Mesenteric fat pad (tissue), 1 donor: ENCODE measurements at places on chromosomes 3 and 15. TPM values are rescaled to one million over a fixed set of nuclear protein-coding genes. Genes with fewer than 3 reads are reported as not detected.

Gene ITIH1
- not detected for total RNA-seq

DNA sequence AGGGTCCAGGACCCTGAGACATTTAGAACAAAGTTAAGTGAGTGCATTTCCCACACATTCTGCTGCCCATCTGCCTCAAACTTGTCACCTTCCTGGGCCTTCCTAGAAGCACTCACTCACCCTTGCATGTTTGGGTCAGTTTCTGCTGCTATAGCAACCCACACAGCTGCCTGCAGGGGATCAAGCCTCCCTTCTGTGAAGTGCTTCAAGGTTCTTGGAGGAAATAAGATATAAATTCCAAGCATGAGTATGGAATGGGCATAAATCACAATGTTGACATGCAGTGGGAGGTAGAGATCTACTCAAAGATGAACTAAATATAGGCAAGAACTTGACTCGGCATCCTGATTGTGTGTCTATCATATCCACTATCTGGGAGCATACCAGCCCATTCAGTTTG, 140.4 kb downstream of the SLC9A9 start:
- DNase-seq: no peak

DNA sequence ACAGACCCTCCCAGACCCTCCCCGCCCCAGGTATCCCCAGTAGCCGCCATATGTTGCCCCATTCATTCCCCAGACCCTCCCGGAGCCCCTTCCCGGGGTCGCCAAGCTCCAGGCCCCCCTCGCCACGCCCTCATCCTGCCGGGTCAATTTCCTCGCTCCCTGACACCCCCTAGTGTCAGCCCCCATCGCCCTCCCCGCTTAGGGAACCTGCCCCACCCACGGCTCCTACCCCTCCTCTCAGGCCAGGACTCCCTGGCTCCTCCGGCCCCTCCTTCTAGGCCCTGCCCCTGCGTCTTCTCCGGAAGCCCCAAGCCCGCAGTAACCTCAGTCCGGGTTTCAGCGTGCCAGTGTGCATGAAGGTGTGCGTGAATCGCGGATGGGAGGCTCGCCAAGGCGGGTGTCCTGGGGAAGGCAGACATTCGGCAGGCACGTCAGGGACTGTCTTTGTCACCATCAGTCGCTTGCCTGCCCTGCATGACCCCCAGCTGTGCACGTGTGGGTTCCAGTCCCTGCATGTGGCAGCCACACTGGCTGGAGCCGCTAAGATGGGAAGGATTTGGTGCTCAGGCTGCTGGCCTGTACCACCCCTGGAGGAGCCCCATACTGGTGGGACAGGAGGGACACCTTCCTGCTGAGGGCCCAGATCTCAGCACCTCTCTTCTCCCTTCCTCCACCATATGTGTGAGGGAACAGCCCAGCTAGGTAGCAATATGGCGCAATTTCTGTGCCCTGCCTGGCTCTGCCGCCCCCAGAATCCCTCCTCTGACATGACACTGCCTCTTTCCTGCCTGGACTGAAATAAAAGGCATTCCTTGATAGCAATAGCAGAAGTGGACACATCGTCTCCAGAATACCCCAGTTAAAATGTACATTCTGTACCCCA, 693 bp downstream of the DISP2 start:
- DNase-seq: peak; percentile 88

GRCh38 chr3:111252779-111253178, 181.2 kb downstream of the NECTIN3 start:
- no peak for DNase-seq

- no peak for DNase-seq
Measured at GRCh38 chr15:64985366-64986033, 4.2 kb downstream of the SPG21 start.

DNA sequence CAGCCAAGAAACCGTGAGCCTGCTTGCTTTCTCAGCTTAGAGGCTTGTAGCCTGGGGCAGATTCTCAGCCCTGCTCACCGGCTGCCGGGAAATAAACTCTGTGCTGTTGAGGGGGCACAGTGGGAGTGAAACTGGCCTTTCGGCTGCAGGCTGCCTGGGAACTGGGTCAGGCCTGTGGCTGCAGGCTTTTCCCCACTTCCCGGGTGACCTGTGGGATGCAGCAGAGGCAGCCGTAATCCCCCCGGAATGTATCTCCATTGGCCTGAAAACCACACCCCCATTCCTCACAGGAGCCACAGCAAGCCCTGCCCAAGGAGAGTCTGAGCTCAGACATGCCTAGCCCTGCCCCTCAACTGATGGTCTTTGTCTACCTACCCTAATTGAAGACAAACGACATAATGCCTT, 110.9 kb downstream of the STXBP5L start:
- DNase-seq: peak; percentile 80

DNA sequence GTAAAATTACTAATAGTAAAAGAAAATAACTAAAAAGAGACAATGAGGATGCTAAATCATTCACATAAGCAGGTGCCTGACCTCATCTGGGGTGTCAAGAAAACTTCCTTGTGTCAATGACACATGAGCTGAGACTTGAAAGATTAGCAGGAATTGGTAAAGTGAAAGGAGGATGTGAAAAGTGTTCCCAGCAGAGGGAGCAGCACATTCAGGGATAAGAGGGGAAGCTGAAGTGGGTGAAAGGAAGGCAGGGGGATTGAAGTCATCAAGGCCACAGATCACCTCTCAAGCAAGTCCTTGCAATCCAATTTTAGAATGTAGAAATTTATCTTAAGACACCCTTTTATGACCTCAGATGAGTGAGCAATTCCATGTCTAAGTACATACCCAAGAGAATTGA, 60.2 kb upstream of the ACP3 start:
- no peak for DNase-seq

Gene STXBP5L
- total RNA-seq: not detected

Gene MKRN2OS
- total RNA-seq: not detected

DNA sequence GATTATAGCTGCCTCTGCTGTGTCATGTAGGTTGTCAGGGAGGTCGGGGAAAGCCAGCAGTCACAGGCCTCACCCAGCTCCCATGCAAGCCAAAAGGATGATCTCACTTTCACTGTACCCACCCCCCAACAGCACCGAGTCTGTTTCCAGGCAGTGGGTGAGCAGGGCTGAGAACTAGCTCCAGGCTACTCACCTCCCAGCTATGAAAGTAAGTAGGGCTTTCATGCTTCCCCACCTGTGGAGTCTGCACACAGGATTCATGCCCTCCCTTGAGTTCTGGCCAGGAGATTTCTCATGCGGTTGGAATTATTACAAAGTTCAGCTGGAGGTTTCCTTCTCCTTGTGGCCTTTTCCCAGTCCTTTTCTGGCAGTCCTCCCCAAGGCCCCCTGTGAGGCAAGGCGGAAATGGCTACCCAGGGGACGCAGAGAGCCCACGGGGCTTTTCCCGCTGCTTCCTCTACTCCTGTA, 356.2 kb downstream of the SV2B start:
- DNase-seq: no peak

DNA sequence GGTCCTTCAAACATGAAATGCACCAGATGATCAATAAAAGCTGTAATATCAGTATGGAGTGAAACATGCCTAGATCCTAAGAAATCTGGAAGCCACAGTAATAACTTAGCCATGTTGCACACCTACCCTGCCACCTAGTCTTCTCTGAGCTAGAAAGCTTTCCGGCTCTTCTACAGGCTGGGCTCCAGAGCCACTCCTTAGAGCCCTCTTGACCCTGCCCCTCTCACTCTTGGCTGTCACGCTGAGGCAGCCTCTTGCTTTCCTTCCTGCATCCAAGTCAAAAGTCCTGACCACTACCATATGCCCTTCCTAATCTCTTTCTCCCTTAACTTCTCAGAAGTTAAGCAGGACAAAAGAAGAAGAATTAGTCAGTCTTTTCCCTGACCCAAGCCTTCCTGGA, 17.7 kb downstream of the RBM15B start:
- no peak for DNase-seq

DNA sequence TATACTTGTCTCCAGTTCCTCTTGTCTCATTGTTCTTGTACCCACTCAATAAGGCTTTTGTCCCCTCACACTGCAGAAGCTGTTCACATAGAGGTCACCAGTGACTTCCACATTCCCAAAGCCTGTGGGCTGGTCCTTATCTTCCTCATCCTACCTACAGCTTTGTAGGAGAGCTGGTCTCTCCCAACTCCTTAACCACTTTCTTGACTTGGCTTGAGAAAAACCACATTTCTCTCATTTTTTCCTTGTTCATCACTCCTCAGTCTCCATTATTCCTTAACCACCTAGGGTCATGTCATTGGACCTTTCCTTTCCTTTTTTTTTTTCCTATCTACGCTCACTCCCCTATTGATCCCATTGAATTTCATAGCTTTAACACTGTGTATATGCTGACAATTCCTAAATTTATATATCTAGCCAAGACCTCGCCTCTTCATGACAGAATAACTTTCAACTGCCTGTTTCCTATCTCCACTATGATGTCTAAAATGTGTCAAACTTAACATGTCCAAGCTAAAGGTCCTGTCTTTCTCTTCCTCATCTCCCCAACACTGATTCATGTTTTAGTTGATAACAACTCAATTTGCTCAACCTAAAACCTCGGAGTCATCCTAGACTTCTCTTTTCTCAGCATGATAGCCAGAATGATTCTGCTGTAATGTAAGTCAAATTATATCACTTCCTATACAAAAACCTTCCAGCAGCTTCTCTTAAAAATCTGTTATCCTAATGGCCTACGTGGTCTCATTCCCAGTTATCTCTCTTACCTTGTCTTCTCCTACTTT, 49.5 kb downstream of the CEP63 start:
- DNase-seq: no peak

GRCh38 chr15:38325648-38325990, 73.0 kb downstream of the SPRED1 start:
- DNase-seq: no peak

DNA sequence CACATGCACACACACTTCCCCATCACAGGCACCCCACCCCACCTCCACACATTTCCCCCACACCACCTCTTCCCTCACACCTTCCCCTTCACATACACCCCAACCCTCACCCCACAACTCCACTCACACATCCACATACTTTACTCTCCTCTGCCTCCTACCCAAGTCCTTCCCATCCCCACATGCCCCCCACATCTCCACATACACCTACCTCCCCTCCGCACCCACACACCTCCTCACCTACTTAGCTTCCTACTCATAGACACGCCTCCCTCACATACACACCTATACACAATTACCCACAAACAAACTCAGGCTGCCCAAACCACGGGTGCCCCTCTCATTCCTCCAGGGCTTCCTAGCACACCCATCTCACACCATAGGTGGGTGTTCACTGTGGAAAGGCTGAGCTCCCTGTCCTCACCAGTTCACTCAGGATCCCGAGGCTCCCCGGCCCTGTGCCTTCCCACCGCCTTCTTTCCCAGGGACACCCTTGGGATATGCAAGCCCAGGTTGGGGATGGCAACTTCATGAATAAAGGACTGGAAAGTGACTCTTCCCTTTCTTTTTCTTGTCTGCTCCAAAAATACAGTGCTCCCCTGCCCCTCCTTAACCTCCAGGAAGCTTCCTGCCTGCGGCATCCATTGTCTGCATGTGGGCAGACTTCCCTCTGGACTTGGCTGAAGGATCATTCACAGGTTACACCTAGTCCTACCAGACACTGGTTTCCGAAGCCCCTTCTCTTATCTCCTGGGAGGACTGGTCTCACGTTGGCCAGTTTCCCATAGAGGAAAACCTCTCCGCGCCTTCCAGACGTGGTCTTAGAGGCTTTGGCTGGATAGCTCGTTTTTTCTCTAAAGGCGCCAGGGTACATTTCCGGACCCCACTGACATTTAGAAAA, 61.5 kb downstream of the SLCO2A1 start:
- DNase-seq: no peak

Gene LRTM1
- total RNA-seq: not detected

DNA sequence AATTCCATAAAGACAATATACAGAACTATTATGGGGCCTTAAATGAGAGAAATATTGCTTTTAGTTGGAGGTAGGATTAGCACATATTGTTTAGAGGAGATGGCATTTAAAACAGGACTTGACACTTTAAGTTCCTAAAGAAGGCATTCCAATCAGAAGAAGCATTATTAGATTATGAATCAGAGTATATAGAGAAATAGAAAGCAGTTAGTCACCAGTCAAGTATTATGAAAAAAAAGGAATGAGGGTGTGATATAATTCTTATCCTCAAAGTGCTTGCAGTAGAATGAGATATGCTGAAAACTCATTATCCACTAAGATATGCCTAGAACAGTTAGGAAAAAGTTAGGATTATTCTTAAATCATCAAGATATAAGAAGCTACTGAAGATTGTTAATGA, 456.2 kb downstream of the ZNF385D start:
- no peak for DNase-seq

DNA sequence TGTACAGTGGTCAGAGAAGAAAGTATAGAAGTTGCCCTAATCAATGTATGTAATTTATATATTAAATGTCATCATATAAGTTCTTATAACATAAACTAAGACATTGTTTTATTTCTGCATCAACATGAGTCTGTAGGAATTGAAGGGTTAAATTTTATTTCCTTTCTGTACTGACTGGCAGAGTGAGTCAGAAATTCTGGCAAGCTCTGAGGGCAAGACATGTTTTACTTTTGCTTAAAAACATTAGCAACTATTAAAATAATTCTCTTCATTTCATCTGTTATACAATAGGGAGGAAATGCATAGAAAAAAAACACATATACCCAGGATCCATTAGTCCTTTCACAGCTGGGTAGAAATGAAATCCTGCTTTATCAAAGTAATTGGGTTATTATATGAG, 171.4 kb upstream of the ALCAM start:
- no peak for DNase-seq

Gene SKOR1
- 0.26 TPM for total RNA-seq

DNA sequence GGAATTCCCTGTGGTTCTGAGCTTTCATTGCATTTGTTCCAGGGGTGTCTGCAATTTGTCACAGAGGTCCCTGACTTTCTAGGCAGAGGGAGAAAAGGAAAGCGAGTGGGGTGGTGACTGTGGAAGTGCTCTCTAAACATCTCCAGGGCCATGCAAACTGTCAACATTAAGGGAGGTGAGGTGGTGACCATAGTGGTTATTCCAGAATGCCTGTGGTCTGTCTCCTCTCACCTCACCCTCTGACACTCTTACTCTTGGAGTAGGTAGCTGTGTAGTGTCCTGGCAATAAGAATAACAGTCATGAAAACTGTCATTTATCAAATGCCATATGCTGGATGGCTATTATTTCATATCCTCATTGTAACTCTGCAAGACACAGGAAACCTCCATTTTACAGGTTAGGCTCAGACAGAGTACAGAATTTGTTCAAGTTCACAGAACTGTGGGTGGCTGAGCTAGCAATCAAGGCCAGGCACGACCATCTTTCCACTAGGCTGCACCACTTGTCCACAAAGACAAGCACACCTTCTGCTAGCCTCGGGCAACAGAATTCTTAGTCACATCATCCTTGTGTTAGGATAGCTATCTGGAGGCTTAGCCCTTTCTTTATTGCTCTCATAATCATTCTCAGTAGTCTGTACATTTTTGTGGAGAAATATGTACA, 179.4 kb downstream of the CD47 start:
- no peak for DNase-seq

Gene CTXN2
- total RNA-seq: not detected

Gene CAPN7
- total RNA-seq: 41.3 TPM

Gene PCLAF
- 0.35 TPM for total RNA-seq

DNA sequence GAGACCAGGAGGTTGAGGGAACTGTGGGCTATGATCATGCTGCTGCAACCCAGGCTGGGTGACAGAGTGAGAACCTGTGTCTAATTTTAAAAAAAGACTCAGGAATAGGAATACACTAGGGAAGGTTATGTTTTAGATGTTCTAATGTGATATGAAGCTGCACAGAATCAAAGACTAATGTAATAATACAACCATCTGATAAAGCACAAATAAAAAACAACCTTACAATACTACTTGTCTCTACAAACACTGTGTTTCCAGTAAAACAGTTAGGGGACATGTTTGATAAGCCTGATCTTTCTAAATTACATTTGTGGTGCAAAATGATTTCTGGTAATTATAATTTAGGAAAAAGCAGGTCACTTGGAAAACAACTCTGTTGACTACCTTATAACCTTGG, 56.7 kb downstream of the RBMS3 start:
- no peak for DNase-seq

Gene IL5RA
- total RNA-seq: not detected
